ENCODE measurements at places on chromosomes 3 and 15. TPM values are rescaled to one million over a fixed set of nuclear protein-coding genes. Genes with fewer than 3 reads are reported as not detected.

Gene GUCA1C
- not detected for total RNA-seq

Gene STRIT1
- not detected for total RNA-seq

Gene SPINK8
- total RNA-seq, result not detected

Gene SLCO3A1
- total RNA-seq, result 1.6 TPM

Gene HYKK
- total RNA-seq, result 0.94 TPM

Gene DIPK2A
- total RNA-seq, result 109 TPM

Gene NXPE3
- 7.5 TPM for total RNA-seq

Gene EAF2
- 3.1 TPM for total RNA-seq

Gene PRR20G
- total RNA-seq, result not detected

Gene ALPK3
- 10.2 TPM for total RNA-seq

Gene GOLGA8R
- 1.9 TPM for total RNA-seq

All from endothelial cell of coronary artery (primary cell).